ENCODE measurements at places on chromosomes 12 and 14.
A peak's percentile ranks its signal among the peaks of the same experiment; 100 is the strongest.

DNA sequence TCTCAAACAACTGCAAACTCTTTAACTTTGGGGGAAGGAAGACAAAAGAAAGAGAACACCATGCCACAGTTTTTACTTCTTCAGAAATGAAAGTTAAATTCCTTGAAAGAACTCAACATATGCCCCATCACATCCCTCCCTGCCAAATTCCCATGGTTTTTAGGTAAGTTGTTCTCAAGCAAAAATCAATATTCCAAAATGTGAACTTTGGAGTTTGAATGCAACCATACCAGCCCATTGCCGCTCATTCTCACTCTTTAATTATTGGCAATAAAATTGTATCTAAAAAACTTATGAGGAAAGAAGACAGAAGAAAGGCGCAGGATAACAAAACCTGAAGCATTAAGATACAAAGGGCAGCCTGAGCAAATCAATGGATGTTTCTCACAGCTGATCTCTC, 31.8 kb upstream of the CEP83 start:
- no peak for DNase-seq

- DNase-seq: no peak
Observed at GRCh38 chr12:81224626-81225025, 146.7 kb downstream of the ACSS3 start.

DNA sequence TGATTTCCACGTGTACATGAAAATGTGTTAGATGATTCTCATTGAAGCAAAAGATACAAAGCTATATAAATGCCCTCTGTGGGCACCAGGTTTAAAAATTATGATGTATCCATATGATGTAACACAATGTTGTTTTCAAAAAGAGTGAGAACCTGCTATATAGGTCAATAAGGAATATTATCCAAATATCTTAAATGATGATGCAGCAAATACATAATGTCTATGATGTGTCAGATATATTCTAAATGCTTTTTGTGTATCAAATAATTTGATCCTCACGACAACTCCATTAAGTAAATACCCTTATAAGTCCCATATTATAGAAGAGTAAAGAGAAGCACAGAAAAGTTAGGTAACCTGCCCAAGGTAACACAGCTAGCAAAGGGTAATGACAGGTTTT, 393.0 kb upstream of the DCN start:
- DNase-seq: no peak

GRCh38 chr12:116159593-116160200, 117.8 kb downstream of the MED13L start:
- no peak for DNase-seq

GRCh38 chr14:68312884-68313610, 479.8 kb downstream of the ZFP36L1 start:
- DNase-seq: peak; percentile 61

GRCh38 chr12:28497889-28498411, 307.7 kb downstream of the CCDC91 start:
- DNase-seq: no peak

DNA sequence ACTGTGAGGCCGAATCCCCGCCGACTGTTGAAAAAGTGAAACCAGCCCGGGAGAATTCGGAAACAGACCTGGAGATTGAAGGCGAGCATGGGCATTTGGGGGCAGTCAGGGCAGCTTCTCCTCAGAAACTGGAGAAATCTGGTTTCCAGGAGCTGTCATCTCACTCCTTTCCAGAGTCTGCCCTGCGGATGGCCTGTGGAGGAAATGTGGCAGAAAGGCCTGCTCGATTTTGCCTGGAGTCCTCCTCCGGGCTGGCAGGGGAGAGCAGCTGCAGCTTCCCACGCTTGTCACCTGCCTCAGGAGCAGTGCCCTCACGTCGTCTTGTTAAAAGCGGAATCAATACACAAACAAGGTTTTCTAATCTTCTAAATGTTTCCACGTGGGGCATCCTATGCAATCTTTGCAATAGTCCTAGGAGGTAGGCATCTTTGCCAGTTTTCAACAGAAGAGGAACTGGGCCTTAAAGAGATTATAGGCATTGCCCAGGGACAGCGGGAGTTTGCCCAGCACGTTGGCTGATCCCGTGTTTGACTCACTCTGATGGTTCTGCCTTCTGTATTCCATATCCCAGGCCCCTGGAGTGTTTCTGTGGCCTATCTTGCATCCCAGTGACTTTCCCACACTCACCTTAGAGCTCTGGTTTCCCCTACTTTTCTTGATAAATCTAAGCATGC, 2.3 kb downstream of the LRRC74A start:
- DNase-seq: no peak

DNA sequence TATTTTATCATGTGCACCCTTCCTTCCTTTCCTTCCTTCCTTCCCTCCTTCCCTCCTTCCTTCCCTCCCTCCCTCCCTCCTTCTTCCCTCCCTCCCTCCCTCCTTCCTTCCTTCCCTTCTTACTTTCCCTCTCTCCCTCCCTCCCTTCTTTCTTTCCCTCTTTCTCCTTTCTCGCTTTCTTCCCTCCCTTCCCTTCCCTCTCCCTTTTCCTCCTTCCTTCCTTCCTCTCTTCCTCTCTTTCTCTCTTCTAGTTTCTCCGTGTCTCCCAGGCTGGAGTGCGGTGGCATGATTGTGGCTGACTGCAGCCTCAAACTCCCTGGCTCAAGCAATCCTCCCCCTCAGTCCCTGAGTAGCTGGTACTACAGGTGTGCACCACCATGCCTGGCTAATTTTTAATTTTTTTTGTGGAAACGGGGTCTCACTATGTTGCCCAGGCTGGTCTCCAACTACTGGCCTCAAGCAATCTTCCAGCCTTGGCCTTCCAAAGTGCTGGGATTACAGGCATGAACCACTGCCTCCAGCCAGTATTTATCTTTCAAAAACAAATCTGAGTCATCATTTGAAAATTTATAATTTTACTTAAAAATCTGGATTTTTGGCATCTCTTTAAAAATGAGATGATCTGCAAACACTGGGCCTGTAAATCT, 7.8 kb downstream of the C1RL start:
- DNase-seq: no peak

DNA sequence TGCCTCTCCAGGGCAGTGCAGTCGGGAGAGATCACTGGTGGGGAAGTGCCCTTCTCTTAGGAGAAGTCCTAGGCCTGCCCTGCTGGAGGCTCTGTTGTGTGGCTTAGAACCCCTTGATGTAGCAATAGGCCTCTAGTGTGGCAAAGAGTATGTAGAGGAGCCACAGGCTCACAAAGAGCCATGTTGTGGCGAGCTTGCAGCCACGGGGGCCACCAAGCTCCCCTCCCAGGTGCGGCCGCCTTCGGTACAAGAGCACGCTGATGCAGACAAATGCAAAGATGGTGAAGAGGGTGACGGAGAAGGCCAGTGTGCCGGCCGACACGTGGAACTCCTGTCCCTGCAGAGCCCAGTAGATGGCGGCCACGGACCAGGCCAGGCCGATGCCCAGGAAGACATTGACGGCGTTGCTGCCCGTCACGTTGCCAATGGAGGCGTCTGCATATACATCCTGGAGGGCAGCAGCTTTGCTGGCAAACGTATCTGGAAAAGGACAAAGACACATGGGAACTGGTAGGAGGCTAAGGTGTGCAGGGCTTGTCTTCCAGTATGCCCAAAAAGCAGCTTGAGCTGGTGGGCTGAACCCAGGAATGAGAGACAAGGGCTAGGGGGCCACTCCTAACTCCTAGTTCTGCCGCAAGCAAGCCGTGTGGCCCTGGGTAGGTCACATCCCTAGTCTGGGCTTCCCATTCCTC, 142.8 kb downstream of the SLC8A3 start:
- peak; percentile 53 for DNase-seq

DNA sequence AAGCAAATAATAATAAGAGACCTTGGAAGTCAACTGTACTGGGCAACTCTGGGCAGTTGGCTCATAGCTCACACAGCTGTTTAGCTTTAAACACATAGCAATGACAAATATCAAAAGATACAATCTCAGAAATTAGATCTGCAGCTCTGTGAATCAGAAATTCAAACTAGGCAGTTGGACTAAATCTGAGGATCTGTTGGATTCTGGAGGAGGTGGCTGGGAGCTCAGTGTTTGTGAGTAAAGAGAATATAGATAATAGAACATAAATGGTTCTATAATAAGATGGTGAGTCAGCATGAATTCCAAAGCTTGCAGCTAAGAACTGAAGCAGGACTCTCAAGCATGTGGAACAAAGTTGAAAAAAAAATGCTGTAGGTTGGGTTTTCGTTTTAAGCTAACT, 1949.4 kb upstream of the SEL1L start:
- no peak for DNase-seq

DNA sequence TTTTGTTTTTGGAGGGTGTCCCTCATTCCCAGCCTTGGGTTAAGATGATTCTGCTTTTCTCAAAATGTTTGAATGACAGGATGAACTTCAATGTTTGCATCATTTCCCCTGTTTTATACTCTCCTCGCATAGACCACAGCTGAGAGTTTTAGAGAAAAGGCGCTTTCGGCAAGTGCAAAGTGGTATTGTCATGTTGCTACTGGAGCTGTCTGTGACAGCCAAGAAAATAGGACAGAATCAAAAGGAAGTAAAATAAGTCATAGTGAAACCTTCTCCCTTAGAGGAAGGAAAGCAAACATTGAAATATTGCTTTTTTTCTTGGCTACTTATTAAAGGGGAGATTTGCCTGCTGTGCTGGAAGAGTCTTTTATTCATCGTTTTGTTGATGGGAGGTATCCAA, 33.5 kb upstream of the ARHGAP5 start:
- no peak for DNase-seq

GRCh38 chr14:24992624-24993360, 57.2 kb downstream of the STXBP6 start:
- no peak for DNase-seq

GRCh38 chr12:76152181-76152807, 67.8 kb upstream of the NAP1L1 start:
- no peak for DNase-seq

DNA sequence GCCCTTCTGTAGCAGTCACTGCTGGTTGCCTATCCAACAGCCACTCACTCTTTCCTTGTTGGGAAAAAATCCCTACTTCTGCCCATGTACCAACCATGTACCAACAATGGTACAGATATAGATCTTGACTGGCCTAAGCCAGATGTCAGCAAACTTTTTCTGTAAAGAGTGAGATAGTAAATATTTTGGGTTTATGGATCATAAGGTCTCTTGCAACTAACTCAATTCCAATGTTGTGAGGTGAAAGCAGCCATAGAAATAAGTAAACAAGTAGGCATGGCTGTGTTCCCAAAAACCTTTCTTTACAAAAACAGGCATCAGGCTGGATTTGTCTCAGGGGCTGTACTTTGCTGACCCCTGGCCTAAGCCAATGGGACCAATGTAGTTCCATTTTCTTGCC, 73.5 kb downstream of the ARMH4 start:
- no peak for DNase-seq

GRCh38 chr12:104095289-104095688, 31.0 kb downstream of the HCFC2 start:
- no peak for DNase-seq

GRCh38 chr14:42149609-42150261, 543.1 kb downstream of the LRFN5 start:
- no peak for DNase-seq

DNA sequence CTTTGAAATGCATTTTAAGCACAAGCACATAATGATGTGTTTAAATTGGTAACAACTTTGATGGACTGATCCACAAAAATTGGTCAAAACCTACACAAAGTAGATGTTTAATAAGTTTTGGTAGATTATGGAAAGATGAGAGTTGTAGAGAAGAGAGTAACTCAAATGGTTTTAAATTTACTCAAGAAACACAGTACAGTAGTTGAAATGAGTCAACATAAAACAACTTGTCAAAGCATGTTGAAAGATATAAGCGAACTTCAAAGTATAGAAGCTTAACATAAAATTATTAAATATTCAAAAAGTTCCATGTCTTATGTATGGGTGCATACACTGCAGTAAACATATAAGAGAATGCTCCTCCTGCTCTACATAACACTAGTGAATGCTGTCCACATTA, 49.4 kb downstream of the KITLG start:
- DNase-seq: no peak

DNA sequence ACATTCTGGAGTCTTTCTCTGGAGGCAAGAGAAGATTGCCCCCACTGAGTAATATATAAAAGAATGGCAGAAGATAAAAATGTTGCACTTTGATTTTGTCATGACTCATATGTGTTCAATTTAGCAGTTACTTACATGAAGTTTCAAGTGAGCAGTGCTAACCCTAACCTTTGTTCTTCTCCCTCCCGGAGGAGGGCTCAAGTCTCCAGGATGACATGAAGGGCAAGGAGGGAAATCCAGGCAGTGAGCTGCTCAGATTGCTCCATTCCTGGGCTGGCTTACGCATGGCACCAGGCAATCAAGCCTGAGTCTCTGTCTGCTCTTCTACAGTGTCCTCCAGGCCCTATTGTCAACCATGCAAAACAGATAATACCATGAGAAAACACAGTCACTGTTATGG, 322.3 kb downstream of the DUSP6 start:
- DNase-seq: no peak

DNA sequence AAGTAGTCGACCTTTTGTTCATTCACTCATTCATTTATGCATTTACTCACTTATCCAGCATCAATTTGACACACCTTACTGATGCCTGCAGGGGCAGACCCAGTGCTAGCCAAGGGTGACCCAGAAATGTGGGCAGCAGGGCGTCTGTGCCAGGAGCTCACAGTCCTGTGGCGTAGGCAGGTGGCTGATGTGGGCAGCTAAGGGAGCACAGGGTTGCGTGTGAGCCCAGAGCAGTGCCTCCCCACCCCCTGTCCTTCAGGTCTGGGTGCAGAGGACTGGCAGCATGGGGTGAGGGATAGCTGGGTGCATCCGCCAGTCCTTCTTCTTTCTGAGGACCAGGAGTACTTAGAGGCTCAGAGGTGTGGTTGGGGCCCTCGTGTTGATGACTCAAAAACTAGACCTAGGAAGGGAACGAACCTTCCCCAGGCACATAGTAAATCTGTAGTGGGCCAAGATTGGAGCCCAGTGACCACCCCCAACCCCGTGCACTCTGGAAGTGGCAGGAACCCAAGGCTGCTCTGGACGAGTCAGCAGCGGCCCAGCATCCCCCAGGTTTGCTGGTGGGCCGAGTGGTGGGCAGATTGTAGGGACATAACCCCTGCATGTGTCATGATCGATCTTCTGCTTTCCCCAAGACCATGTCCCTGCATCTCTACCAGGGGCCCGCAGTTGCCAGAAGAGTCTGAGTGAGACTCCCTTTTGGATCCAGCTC, 63.9 kb downstream of the BEGAIN start:
- DNase-seq: no peak

GRCh38 chr14:77378701-77379100, 1.5 kb downstream of the SAMD15 start:
- no peak for DNase-seq

All from left hindlimb (tissue), 1 donor.